ENCODE measurements at places on chromosomes 16 and 17.

- no peak for DNase-seq
Observed at GRCh38 chr17:17527534-17527933, 31.3 kb upstream of the RASD1 start.

- DNase-seq = no peak
Observed at GRCh38 chr17:73431401-73432205, 119.8 kb upstream of the CDC42EP4 start.

GRCh38 chr17:63821804-63822203, 5.4 kb upstream of the PSMC5 start:
- DNase-seq = no peak

GRCh38 chr16:8530752-8531384, 59.4 kb downstream of the TMEM114 start:
- DNase-seq = no peak

- no peak for DNase-seq
Observed at GRCh38 chr17:57735230-57735629, 9.9 kb downstream of the CCDC182 start.

- no peak for DNase-seq
Observed at GRCh38 chr16:2331931-2332267, 8.6 kb downstream of the ABCA3 start.
